GM12878 (cell line): ENCODE measurements at places on chromosomes 2 and 18.

- no peak for DNase-seq
These were observed 278.0 kb upstream of the TCF4 start for GRCh38 chr18:55866006-55866405.

- no peak for DNase-seq
These were observed 76.1 kb downstream of the RHBDD1 start for GRCh38 chr2:226911932-226912331.

GRCh38 chr2:9762164-9762563 is 81.1 kb upstream of the TAF1B start:
- DNase-seq = no peak

GRCh38 chr2:66538291-66538690 is 103.4 kb downstream of the MEIS1 start:
- DNase-seq = no peak

DNA sequence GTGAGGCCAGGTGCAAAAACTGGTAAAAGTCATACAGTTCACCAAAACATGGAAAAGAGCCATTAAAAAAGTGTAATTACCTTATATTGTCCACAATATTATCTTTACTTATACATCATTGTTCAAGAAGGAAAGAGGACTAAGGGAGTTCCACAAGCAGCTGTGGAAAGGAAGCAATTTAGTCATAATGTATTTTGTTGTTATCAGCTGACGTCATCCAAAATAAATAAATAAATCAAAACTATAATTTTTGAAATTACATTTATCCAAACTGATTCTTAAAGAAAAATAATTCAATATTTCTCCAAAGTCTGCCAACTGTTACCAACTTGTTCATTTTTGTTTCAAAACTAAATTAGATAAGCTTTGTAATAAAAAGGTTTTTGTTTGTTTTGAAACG is 256.1 kb upstream of the CNTNAP5 start:
- DNase-seq = no peak

GRCh38 chr2:54599914-54600313 is 123.5 kb upstream of the EML6 start:
- no peak for DNase-seq

GRCh38 chr2:12126318-12126717 is 379.9 kb downstream of the LPIN1 start:
- no peak for DNase-seq

GRCh38 chr2:181348107-181348837 is 108.9 kb upstream of the ITGA4 start:
- peak; percentile 66 for DNase-seq

GRCh38 chr2:71422786-71423185 is 30.6 kb upstream of the DYSF start:
- DNase-seq = no peak

DNA sequence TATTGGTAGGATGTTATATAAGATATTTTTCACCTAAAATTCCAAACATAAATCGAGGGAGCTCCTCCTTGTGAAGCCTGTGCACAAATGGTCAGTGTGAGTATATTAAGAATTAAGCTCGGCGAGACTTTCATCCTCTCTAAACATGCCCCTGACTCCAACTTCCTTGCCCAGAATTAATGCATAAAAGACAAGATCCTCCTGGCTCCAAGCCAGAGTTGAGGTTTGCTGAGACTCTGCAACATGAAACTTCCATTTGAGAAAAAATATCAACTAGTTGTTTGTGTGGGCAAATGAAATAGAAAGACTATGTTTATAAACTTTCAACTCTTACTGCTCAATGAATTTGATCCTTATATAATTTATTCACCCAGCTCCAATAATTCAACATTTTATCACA is 68.1 kb downstream of the CCDC178 start:
- DNase-seq = no peak

DNA sequence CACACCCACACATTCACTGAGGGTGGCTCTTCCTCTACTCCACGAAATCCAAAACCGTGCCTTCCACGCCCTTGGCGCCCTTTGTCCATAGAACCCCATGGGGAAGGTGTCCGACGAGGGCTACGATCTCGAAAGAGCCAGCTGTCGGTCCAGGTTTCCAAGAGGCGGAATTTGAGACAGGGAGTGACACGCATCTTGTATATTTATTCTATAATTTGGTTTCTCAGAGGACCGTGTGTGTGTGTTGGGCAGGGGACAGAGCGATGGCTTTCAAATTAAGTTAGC is 726 bp downstream of the C2orf69 start:
- no peak for DNase-seq

DNA sequence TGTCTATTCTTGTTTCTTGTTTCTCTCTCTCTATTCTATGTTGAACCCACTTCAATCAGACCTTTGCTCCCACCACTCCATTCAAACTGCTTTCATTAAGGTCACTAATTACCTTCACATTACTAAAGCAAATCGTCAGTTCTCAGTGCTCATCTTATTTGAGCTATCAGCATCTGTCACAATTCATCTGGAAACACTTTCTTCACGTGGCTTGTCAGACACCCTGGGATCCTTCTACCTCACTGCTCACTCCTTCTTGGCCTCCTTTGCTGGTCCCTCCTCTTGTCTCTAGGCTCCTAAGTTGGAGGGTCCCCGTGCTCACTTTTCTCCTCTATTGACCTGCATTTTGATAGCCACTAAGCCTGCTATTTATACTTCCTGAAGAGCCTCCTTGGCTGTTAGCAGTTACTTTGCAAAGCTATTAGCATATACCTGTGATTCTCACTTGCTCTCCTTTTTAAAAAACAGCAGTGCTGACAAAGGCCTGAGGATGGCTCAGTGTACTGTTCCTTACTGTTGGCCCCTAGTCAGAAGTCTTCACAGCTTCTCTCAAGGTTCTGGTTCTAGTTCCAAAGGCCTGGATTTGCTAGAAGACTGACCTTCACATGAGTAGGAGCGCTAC is 80.2 kb downstream of the PLEKHM3 start:
- no peak for DNase-seq

DNA sequence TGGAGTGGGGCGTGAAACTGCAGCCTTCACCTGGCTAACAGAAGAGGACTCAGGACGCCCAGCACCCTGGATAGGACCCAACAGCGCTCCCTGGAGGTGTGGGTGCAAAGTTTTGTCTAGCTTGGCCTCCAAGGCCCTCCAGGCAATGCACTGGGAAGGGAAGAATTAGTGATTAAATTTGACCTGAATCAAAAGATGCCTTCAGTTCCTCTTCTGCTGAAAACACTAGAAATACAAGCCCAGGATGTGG is 779 bp upstream of the TRIB2 start:
- no peak for DNase-seq

GRCh38 chr2:109237792-109238191 is 108.8 kb downstream of the SH3RF3 start:
- no peak for DNase-seq

DNA sequence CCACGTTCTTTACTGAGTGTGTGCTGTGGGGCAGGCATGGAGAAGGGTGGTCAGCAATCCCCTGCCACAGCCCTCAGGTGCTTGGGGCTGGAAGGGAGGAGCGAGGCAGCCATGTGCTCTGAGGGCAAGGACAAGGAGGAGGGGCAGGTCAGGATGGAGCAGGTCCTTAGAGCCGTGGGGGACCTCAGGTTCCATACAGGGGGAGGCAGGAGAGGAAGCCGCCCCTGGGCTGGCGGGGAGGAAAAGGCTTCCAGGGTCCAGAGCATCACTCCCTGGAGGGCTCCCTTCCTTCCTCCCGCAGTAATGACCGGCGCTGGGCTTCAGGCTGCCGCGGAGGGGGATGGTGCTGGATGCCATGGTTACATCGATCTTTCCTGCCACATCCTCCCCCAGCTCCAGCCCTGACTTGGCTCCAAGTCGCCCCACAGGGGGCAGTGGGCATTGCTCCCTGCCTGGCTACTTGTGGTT is 6.6 kb downstream of the GAREM2 start:
- DNase-seq = no peak

GRCh38 chr2:7971841-7972240 is 710.0 kb upstream of the ID2 start:
- DNase-seq = no peak

- DNase-seq = peak; percentile 44
These were observed 22.8 kb downstream of the TTLL4 start for GRCh38 chr2:218733171-218734021.

DNA sequence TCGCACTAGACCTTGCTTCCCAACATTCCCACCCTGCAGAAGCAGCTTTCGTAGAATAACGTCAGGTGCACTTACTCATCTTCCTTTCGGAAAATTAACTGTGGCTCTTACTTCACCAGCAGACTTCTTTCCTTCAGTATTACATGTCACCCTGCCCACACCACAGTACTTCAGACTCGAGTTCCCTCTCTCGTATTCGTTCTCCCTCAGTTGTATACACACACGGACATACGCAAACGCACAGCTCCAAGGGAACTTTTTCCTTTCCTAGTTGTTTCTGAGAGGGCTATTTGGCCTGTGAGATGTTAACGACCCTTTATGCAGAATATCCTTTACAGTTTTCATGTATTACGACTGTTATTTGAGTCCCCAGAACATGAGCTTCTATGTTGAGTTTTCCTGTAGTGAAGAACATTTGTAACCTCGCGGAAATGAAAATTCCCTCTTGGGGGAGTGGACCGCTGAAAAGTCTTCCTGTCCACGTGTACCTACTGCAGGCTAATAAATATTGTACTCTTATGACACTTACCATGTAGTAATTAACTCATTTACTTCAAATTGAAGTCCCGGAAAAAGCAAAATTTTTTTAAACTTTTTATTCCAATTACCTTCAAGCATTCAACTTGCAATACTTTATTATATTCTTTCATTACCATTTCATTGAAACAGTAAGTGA is 908 bp downstream of the ERLEC1 start:
- no peak for DNase-seq

DNA sequence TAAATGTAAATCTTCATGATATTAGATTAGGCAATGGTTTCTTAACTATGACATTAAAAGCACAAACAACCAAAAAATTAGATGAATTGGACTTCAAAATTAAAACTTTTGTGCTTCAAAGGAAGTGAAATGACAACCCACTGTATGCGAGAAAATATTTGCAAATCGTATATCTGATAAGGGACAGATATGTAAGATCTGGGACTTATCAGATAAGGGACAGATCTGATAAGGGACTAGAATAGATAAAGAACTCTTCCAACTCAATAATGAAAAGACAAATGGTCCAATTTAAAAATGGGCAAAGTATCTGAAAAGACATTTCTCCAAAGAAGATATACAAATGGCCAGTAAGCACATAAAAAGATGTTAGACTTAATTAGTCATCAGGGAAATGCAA is 29.2 kb downstream of the ADRA2B start:
- no peak for DNase-seq
